ENCODE measurements at places on chromosomes 6 and 20.

DNA sequence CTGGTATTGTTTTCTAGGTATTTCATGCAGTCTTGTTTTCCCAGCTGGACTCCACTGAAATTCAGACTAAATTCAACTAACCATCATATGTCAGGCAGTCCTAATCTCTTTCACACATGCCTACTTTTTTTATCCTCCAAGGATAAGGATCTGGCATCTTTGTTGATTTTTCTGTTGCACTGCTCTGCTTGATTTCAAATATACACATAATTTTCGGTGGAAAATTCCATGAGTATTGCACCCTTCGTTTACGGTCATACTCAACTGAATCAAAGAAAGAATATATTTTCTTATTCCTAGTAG lies 64.8 kb upstream of the UNC93A start:
- ATAC-seq, result no peak

DNA sequence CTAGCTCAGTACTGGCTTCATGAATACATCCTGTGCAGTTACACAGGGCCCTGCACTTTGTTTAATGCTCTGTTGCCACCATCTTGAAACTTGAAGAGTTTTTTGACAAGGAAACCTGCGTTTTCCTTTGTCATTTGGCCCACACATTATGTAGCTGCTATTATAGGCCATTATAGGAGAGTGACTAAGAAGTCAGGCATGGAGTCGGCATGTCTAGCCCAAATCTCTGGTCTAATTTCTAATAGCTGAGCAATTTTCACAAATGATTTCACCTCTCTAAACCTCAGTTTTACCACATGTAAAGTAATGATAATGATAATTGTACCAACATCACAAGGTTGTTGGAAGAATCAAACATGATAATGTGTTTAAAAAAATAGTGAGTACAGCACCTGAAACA lies 67.1 kb upstream of the MYLIP start:
- ATAC-seq, result no peak

DNA sequence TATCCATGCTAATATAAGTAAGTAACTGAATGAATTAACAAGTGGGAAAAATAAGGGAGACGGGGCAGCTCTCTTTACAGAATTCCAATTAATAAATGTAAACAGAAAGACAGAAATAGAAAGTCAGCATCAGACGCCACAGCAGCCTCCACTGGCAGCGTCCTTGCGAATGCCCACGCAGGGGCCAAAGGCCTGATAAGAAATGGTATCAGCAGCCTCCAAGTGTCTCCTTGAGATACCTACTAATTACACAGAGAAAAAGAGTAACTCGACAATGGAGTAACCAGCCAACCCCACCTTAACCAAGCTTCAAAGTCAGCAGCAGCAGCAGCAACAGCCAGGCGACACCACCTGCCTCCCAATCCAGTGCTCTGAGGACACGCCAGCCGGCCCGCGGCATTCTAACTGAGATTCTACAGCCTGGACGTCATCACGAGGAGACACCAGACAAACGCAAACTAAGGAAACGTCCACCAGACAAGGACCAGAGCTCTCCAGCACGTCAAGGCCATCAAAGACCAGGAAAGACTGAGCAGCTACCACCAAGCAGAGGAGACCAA lies 78.8 kb downstream of the TAF4 start:
- ATAC-seq, result no peak

- no peak for ATAC-seq
These were observed 173.1 kb downstream of the TFAP2C start for GRCh38 chr20:56801971-56802755.

- no peak for ATAC-seq
These were observed 115.4 kb downstream of the OPN5 start for GRCh38 chr6:47897247-47897646.

- ATAC-seq, result no peak
These were observed 288.0 kb upstream of the TSHZ2 start for GRCh38 chr20:52684176-52684575.

DNA sequence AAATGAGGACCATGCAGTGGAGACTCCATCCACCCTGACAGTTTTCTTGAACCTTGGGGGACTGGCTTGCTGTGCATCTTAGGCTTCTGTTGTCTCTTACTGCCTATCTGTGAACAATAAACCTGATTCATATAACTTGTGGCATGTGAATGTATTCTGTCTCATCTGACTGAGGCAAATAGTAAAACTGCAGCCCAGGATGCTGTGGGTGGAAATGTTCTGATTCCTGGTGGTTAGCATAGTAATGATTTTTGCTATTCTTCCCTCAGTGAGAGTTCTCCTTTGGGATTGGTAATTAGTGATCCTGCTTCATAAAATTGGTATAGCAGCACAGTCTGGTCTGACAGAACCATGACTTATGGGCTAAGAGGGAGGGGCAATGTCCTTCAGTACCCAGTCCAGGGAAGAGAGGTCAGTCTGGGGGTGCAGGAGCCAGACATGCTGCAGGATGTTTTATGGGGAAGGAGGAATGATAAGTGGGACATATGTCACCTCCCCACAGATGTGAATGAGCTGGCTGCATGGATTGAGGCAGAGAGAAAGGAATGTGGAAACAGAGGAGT lies 147.1 kb downstream of the OR2B2 start:
- no peak for ATAC-seq

All from activated CD4-positive, CD25-positive, alpha-beta regulatory T cell treated with anti-CD3 and anti-CD28 coated beads, Interleukin-2, amount 50 U/mL, for 24 hours (primary cell).